ENCODE measurements at places on chromosomes 5 and 9.
A peak's percentile ranks its signal among the peaks of the same experiment; 100 is the strongest.

GRCh38 chr5:142065273-142065672 is 43.3 kb upstream of the NDFIP1 start:
- no peak for DNase-seq

DNA sequence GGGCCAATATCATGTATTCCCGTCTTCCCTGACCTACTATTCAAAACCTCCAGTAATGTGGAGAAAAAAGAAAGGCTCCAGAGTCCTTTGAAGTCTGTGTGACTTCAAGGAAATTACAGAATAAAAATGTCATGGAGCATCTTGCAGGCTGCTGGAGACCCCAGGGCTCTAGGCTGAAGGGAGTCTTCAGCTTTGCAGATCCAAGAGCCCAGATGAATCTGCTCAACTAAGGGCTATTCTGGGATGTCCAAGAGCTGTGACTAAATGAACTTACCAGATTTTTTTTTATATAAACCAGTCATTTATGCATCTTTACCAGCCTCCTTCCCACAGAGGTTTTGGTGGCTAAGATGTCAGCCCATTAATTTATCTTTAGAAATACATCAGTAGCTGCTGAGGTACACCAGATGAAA is 167.3 kb downstream of the MUSK start:
- DNase-seq = no peak

DNA sequence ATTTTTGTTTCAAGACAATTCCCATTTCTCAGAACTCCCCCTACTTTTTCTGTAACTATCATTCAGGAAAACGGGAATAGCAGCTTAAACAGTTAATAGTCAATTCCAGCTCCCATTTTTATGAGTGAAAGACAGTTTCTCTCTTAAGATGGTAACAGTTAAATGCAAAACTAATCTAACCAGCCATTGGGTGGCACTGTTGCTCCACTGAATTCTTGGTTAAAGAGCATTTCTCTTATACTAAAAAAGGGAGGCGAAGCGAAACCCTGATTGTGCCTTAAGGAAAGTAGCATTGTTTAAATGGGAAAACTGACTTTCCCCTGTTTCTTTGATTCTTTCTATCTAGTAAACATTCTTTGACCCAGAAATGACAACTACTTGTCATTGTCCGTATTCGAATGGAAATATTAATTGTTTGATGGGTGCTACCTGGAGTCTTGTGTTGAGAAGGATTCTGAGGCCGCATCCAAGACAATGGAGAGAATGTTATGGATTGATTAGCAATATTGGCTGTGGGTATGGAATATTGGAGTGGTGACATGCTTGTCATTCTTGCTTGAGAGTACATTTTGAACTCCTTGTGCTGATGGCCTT is 507.8 kb downstream of the MAT2B start:
- no peak for DNase-seq

- no peak for DNase-seq
These were observed 44.8 kb downstream of the ANXA2R start for GRCh38 chr5:42995360-42995751.

DNA sequence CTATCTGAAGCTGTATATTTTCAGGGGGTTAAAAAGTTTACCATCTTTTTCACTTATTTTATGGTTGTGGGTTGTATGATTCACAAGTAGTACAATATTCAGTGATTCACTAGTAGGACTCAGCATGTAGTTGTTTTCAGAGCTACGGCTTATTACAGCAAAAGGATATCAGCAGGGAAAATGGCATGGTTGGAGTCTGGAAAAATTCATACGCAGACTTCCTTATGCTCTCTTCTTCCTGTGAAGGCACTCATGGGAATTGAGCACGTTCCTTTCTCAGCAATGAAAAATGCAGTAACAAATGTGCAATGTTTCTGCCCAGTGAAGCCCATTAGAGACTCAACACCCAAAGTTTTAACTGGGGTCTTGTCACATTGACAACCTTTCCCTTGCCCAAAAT is 250.5 kb downstream of the KCNN2 start:
- no peak for DNase-seq

DNA sequence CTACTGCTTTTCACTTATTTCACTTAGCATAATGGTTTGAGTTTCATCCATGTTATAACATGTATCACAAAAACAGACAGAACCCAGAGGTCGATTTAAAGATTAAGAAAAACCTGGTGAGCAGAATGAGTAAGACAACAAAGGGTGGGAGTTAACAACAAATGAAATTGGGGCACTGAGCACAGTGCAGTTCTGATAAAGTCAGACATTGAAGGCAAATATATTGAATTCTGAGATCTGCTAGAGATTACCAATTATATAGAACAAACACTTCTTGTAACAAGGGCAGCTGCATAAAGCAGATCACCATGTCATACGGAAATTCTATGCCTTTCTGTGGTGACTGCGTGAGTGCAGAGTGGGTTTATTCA is 517.3 kb upstream of the RORB start:
- DNase-seq = no peak

- DNase-seq = no peak
These were observed 388.0 kb downstream of the ACTL7B start for GRCh38 chr9:108467653-108468324.

- peak; percentile 32 for DNase-seq
These were observed 92.0 kb downstream of the PHF2 start for GRCh38 chr9:93668261-93668871.

Data from CD8-positive, alpha-beta memory T cell (primary cell).